ENCODE measurements at places on chromosomes 6 and 20. TPM values are rescaled to one million over a fixed set of nuclear protein-coding genes. Genes with fewer than 3 reads are reported as not detected.

DNA sequence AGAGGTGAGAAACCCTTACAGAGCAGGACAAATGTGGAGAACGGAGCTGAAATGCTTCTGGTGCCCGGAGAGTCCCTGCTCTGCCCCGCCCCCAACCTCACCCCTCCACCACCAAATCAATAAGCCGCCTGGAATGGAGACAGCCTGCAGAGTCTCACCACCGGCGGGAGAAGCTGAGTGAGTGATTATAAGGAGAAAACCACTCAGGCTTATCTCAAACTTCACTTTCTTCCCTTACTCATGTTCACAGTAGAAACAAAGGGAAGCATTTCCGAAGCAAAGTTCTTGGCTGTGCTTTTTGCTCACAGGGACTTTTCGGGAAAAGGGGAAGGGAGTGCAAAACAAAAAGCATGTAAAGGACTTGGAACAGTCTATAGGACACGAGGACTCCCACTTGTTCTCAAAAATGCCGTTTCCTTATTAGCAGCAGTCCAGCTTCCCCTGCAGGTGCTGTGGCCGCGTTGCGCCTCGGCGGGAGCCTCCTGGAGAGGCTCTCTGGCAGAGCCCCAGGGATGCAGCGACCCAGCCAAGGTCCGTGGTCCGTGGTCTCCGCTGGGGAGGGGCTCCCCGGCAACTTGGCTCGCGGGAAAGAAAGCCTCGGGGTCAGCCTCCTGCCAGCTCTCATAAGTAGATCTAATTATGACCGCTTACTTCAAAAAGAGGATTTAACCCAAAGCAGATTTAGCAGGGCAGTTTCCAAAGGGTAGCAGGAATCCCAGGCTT is 64.8 kb upstream of the TMEM30A start:
- DNase-seq = peak; percentile 59
- peaks cover 46% of the 10 kb centered on the region for H3K4me1 ChIP-seq
- peaks cover 18% of the 10 kb centered on the region for H3K36me3 ChIP-seq
- H3K4me3 ChIP-seq = peak overlapping the region; percentile 11

DNA sequence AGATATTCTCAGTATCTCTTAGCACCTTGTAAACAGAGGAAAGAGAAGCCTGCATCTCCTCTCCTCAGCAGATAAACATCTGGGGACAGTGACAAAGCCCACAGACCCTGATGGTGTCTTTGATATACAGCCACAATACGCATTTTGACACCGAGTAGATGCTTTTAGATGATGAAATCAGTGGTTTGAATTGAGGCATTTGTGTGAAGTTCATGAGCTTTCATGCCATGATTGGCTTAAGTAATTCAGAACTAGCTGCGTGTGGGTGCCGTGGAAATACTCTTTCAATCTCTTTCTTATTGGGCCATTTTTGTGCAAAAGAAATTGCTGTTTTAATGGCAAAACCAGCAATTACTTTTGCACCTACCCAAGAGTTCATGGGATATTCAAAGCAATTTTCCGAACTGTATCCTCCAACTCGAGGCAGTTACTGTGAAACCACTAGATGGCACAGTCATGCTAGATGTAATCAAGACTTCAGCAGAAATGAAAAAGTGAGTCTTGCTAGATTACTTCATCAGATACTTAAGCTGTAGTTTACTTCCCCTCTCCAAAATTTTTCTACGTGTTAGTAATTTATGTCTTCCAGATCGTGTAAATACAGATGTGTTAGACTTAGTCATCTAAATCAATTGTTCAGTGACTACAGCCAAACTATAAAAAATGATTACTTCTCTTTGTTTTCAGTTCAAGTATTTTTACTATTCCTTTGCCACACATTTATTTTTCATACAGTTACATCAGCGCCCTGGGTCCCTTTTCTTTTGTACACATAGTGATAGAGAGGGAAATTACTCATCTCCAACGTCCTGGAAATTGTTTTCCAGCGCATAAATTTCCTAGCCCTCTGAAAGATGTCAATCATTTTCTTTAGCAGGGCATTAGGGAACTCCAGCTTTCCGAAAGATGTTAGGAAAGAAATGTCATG is 49.4 kb downstream of the IYD start:
- no peaks in the 10 kb centered on the region for H3K36me3 ChIP-seq
- DNase-seq = peak; percentile 80
- no peaks in the 10 kb centered on the region for H3K4me1 ChIP-seq
- no peak overlapping the region for H3K4me3 ChIP-seq

- no peak overlapping the region for H3K27ac ChIP-seq
- H3K36me3 ChIP-seq = no peaks in the 10 kb centered on the region
- no peak overlapping the region for H3K4me3 ChIP-seq
These were observed 641.6 kb downstream of the HACE1 start for GRCh38 chr6:104218116-104218515.

DNA sequence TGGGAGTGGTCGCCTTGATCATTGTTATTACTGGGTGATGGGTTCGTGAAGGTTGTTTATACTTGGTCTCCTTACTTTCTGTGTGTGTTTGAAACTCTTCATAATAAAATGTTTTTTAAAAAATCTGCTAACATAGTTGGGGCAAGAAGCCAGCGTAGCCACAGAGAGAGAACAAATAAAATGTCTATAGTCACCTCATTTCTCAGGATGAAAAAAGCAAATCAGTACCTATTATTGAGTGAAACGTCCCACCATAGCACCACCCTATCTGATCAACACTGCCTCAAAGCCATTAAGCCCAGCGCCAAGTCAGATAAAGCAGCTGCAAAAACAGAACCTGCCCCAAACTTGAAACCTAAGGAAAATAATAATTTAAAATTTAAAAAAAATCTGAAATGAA is 89.7 kb upstream of the TAB2 start:
- no peaks in the 10 kb centered on the region for H3K27me3 ChIP-seq
- no peak overlapping the region for H3K27ac ChIP-seq
- no peak overlapping the region for H3K4me3 ChIP-seq
- DNase-seq = no peak
- H3K36me3 ChIP-seq = no peaks in the 10 kb centered on the region

DNA sequence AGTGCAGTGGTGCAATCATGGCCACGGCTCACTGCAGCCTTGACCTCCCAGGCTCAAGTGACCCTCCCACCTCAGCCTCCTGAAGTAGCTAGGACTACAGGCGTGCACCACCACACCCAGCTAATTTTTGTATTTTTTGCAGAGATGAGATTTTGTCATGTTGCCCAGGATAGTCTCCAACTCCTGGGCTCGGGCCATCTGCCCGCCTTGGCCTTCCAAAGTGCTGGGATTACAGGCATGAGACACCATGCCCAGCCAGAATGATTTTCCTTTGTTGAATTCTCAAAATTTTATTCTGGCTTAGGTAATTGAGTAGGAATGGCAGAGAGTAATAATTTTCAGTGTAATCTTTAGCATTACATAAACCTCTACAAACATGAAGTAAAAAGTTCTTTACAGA is 37.1 kb downstream of the SLC16A10 start:
- H3K27ac ChIP-seq = no peak overlapping the region
- H3K36me3 ChIP-seq = no peaks in the 10 kb centered on the region
- no peaks in the 10 kb centered on the region for H3K27me3 ChIP-seq

DNA sequence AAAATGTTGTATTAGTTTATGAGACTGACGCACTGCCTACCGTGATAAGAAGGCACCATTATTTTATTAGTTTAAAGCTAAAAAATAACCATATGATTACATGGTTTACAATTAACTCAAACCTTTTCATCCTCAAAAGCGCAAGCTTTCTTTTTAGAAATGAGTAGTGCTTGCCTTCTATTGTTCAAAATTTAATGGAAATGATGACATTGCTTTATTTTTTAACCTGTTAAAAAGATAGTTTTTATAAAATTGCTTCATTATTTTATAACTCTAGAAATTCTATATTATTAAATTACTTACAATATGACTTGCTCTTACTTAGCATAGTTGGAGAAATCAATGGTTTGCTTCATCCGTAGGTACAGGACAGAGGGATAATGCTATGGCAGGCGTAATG is 78.7 kb upstream of the HDDC2 start:
- no peaks in the 10 kb centered on the region for H3K4me1 ChIP-seq
- H3K27ac ChIP-seq = no peak overlapping the region
- DNase-seq = no peak
- no peaks in the 10 kb centered on the region for H3K27me3 ChIP-seq
- H3K4me3 ChIP-seq = no peak overlapping the region
- no peaks in the 10 kb centered on the region for H3K36me3 ChIP-seq

DNA sequence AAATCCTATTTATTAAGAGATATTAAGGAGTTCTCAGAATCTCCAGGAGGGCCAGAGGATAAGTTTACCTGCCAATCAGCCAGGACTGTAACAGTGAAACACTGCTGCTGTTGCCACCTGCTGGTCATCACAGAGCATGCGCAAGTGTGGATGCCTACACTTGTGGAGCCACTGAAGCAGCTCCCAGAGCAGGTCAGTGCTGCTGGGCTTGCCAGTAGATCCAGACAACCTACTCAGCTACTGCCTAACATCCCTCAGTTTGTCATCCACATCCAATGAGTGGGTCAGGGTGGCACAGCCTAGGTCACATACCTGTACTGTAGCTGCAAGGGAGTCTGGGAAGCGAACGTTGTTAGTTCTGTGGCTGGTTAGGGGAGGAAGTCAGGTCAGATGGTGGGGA is 18.3 kb upstream of the NHSL1 start:
- no peaks in the 10 kb centered on the region for H3K27me3 ChIP-seq
- H3K27ac ChIP-seq = no peak overlapping the region
- no peak overlapping the region for H3K4me3 ChIP-seq
- H3K36me3 ChIP-seq = no peaks in the 10 kb centered on the region
- DNase-seq = peak; percentile 58

DNA sequence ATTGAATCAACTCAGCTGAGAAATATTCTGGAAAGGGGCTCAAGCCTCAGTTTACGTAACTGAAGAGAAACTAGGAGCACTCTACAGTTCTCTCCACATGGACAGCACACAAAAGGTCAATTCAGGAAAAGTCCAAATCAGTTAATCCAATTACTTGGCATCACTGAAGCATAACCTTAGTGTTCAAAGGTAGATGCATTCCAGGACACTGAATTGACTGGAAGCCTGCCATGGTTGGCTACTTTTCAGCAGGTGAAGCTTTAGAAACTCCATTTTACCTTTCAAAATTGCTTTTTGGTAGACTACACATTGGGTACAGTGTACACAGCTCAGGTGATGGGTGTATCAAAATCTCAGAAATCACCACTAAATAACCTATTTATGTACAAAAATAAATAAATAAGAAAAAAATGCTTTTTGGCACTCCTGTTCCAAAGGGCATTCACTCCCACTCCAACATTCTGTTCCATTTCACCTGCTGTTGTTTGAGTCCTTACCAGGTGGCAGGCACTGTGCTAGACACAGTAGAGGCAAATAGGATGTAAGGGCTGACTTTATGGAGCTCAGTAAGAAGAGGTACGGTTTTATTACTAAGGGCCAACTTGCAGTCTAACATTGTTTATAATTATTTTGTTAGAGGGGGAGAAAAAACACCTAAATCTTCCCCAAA is 153.4 kb downstream of the FAXC start:
- H3K27ac ChIP-seq = no peak overlapping the region
- H3K27me3 ChIP-seq = no peaks in the 10 kb centered on the region
- no peaks in the 10 kb centered on the region for H3K4me1 ChIP-seq
- H3K36me3 ChIP-seq = no peaks in the 10 kb centered on the region
- H3K4me3 ChIP-seq = no peak overlapping the region

DNA sequence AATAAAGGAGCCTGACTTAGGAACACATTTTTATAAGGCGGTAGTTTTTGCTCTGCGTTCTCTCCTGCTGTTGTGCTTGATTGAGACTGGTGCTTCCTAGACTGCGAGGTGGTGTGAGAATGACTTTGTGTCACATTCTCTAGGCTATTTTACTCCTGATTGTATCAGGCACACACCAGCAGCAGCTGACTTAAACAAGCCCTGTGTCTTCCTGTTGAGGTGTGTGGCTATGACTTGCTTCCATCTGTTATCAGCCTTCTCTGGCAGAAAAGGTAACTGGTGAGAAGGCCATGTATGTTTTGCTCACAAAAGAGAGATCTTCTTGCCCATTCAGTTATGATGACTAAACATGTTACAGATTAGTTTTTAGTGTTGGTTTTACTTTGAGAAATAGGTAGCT is 43.4 kb downstream of the CLVS2 start:
- no peaks in the 10 kb centered on the region for H3K36me3 ChIP-seq
- H3K27ac ChIP-seq = no peak overlapping the region
- H3K4me1 ChIP-seq = no peaks in the 10 kb centered on the region
- H3K27me3 ChIP-seq = no peaks in the 10 kb centered on the region
- H3K4me3 ChIP-seq = no peak overlapping the region
- DNase-seq = no peak

DNA sequence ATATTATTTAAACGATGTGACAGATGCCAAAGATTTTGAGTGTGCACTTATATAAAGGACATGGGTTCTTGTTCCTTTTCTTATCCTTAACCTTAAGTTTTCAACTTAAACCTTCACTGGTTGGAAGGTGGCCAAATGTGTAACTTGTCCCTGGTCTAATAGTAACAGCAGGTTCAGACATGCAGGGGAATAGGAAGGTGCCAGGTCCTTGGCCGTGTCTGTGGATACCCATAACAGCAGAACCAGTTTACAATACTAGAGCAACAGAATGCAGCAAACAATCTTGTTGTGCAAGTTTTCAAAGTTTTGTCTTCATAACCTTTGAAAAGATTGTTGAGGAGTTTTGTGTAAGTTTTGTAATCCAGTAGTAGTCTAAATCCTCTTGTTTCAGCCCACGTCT is 4.4 kb downstream of the MYB start:
- H3K27me3 ChIP-seq = peaks cover 59% of the 10 kb centered on the region
- no peak for DNase-seq
- H3K36me3 ChIP-seq = no peaks in the 10 kb centered on the region
- no peak overlapping the region for H3K27ac ChIP-seq

- H3K36me3 ChIP-seq = no peaks in the 10 kb centered on the region
- no peak overlapping the region for H3K27ac ChIP-seq
- no peaks in the 10 kb centered on the region for H3K27me3 ChIP-seq
These were observed 420.8 kb downstream of the TBC1D32 start for GRCh38 chr6:120913486-120913885.

GRCh38 chr6:18122128-18123093 is at the start of gene NHLRC1:
Gene NHLRC1 (minus strand): TSS chr6:18122677. CDS start chr6:18122606, 71 bp downstream.
- peak within 1 kb of the TSS; percentile 16 for H3K4me3 ChIP-seq
- H3K36me3 ChIP-seq = no peaks in the 10 kb centered on the region
- peak; percentile 93 for DNase-seq
- peaks cover 5% of the 10 kb centered on the region for H3K27me3 ChIP-seq
- no peak within 1 kb of the TSS for H3K27ac ChIP-seq

GRCh38 chr6:106098383-106099234 is 12.5 kb downstream of the PRDM1 start:
- no peak overlapping the region for H3K27ac ChIP-seq
- H3K36me3 ChIP-seq = no peaks in the 10 kb centered on the region
- no peak for DNase-seq
- peaks cover 43% of the 10 kb centered on the region for H3K4me1 ChIP-seq
- peaks cover 4% of the 10 kb centered on the region for H3K27me3 ChIP-seq

GRCh38 chr6:26057899-26058298 is 29.3 kb upstream of the HFE start:
- no peak for DNase-seq
- H3K27ac ChIP-seq = no peak overlapping the region
- H3K4me3 ChIP-seq = no peak overlapping the region
- no peaks in the 10 kb centered on the region for H3K27me3 ChIP-seq

The TAAR9 gene
- not detected for total RNA-seq

The PRDM1 gene
- total RNA-seq = 2.4 TPM

The TCEA2 gene
- 96.0 TPM for total RNA-seq

The TRERF1 gene
- 5.7 TPM for total RNA-seq

The CLDN20 gene
- total RNA-seq = not detected

The TXLNB gene
- 17.5 TPM for total RNA-seq

The SLC17A3 gene
- total RNA-seq = not detected
